AG09309 (cell line): ENCODE measurements at places on chromosomes 11 and 22.

GRCh38 chr22:37817705-37818408 lies 5.3 kb upstream of the GALR3 start:
- no peak for DNase-seq

DNA sequence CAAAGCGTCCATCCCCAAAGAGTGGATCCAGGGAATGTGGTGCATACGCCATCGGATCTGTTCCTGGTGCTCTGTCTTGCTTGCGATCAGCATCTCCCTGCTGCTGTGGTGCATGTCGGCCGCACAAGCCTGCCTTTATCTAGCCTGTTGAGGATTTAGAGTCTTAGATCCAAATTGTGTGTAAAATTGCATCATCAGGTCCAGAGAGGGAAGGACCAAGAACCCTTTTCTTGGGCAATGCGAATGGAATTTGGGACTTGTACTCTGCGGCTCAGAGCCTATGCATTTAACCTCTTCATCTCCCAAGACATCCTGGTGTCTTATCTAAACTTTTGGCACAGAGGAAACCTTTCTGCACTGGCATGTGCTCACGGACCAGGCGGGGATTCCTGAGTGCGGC lies 1238.7 kb downstream of the TBC1D22A start:
- DNase-seq: no peak

- DNase-seq: no peak
Measured at GRCh38 chr11:119505861-119506260, 82.9 kb upstream of the THY1 start.

- DNase-seq: no peak
Measured at GRCh38 chr11:12420040-12420439, 42.7 kb downstream of the PARVA start.

DNA sequence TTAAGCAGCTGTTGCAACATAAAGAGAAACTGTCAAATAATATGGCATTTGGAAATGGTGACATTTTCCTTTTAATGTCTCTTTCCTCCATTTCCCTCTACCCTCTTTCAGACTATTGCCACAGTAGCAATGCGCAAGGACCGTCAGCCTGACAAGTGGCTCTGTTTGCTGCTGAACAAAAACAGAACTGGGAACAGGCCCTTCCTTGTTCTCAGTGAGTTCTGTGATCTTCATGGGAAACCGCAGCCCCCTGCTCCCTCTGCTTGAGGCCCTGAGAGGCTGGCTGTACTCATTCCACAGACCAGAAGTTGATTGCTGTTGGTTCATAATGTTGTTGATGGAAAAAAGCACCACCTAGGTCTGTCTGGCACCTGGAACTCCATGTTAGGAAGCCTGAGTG lies 559.7 kb downstream of the OPCML start:
- no peak for DNase-seq
